ENCODE measurements at places on chromosomes 13 and 19. TPM values are rescaled to one million over a fixed set of nuclear protein-coding genes. Genes with fewer than 3 reads are reported as not detected.

DNA sequence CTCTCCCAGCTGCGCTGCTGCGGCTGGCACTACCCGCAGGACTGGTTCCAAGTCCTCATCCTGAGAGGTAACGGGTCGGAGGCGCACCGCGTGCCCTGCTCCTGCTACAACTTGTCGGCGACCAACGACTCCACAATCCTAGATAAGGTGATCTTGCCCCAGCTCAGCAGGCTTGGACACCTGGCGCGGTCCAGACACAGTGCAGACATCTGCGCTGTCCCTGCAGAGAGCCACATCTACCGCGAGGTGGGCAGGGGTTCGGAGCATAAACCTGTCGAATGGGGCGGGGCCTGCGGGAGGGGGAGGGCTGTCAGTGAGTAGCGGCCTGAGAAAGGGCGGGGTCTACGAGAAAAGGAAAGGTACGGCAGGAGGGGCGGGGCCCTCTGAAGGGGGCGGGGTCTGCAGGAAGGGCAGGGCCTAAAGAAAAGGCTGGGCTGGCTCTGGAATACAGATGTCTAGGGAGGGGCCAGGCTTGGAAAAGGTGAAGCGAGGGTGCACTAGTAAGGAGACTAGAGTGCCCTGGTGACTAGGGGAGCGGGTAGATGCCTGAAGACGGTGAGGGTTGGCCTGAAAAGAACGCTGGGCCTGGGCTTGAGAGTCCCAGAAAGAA is 3.6 kb downstream of the CD37 start:
- no peak for DNase-seq

DNA sequence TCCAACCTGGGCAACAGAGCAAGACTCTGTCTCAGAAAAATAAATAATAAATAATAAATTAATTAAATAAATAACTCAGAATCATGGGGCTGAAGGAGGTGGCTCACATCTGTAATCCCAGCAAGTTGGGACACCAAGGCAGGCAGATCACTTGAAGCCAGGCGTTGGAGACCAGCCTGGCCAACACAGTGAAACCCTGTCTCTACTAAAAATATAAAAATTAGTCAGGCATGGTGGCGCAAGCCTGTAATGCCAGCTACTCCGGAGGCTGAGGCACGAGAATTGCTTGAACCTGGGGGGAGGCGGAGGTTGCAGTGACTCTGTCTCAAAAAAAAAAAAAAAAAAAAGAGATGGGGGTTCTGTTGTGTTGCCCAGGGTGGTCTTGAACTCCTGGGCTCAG is 7.2 kb downstream of the TMEM38A start:
- no peak for DNase-seq

ZNF492 gene
- polyA plus RNA-seq: 1.0 TPM

DNA sequence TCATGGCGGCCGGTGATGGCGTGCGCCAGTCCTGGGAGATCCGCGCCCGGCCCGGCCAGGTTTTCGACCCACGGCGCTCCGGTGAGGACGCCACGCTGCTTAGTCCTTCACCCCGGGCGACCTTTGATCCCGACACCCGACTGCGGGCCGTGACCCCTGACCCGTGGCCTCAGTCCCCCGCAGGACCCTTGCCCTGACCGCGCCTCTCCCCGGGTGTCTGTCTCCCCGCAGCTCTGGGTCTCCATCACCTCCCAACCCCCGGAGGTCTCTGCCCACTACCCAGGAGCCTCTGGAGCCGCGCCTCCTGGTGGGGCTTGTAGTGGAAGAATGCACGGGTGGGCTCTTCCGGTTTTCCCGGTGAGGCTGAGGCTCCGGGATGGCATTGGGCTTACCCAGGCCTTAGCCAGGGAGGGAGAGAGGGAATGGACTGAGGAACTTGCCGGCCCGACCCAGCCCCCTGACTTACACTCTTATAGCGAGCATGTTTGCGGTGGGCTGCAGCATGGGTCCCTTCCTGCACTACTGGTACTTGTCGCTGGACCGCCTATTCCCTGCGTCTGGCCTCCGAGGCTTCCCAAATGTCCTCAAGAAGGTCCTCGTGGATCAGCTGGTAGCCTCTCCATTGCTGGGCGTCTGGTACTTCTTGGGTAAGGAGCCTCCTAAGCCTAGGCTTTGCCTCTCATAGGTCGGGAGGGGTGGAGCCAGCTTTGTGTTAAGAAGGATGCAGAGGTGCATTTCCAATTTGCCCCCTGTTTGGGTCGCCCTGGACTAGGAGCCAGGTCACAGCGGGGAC is 566 bp downstream of the MPV17L2 start:
- DNase-seq: no peak

Measured in spinal cord (tissue), 10 donors.